ENCODE measurements at places on chromosomes 2 and 18.

- DNase-seq, result no peak
These were observed 776 bp downstream of the EMILIN2 start for GRCh38 chr18:2847317-2848246.

- no peak for DNase-seq
These were observed 11.4 kb downstream of the RAB31 start for GRCh38 chr18:9719421-9719981.

- DNase-seq, result no peak
These were observed 300 bp upstream of the STON1 start for GRCh38 chr2:48529676-48530032.

- DNase-seq, result no peak
These were observed 126.4 kb downstream of the CACNB4 start for GRCh38 chr2:151972241-151973012.

GRCh38 chr18:41490861-41491260, 464.2 kb upstream of the PIK3C3 start:
- DNase-seq, result no peak

GRCh38 chr2:137233091-137233490, 467.7 kb downstream of the THSD7B start:
- DNase-seq, result no peak

GRCh38 chr2:174577967-174578589, 19.5 kb downstream of the WIPF1 start:
- no peak for DNase-seq

DNA sequence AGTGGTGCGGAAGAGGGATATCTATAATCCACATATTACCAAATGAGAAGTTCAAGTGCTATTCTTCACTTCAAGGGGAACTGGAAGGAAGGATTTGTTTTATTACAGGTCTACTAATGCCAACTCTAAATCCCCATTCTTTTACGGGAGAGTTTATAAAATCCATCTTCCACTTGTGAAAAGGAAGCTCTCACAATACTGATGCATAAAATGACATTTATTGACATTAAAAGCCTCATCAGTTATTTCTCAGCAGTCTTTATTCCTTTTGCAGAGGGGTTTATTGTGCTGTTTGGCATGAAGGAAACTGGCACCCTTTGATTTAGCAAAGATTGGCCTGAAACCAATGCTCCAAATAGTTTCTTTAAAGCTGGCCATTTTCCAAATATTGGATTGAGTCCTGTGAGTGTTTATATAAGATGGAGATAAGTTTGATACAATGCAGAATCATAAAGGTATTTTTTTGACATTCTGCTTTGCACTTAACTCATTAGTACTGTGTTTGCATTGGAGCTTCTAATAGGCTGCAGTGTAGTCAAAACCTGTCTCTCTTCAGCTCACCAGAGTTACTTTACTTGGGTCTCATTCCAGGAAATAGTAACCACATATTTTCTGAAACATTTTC, 26.6 kb downstream of the LRP1B start:
- no peak for DNase-seq

GRCh38 chr18:55137602-55138001, 178.3 kb upstream of the CCDC68 start:
- no peak for DNase-seq

DNA sequence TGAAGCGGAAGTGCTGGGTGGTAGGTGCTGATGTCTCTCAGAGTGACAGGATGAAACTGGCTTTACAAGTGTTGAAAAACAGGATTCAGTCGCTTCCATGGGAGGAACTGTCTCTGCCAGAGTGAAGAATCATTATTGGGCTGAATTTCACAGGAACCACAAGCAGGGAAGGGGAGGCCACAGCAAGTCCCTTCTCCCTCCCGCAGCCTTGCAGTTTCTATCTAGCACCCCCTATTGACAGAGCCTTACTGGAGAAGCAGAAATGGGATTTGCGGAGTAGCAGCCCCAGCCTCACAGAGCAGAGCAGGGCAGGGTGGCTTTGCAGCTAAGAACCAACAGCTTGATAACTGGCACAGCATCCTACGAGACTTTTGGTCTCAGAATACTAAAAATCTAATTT, 33.3 kb upstream of the RMP24 start:
- no peak for DNase-seq

GRCh38 chr18:33114749-33115148, 325.8 kb downstream of the CCDC178 start:
- DNase-seq, result no peak

- no peak for DNase-seq
These were observed 71.1 kb downstream of the LDLRAD4 start for GRCh38 chr18:13289481-13290205.

GRCh38 chr18:11154368-11154989, 5.1 kb upstream of the PIEZO2 start:
- DNase-seq, result peak; percentile 51

DNA sequence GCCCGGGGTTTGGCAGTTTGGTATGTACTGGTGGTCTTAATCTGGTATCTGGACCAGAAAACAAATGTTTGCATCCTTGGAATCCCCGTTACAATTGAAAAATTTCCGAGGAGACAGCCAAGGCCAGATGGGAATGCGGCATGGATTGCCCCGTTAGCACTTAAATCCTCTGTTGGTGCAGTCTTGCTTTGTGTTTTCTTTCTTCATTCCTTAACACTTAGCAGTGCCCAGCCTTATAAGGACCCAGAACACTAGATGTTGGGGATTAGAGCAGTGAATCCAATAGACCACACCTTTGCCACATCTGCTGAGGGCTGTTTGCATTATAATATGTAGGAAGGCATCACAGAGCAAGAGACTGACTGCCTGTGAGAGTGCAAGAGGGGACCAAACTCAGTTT, 12.8 kb upstream of the ZNF532 start:
- DNase-seq, result no peak

GRCh38 chr18:59777636-59778035, 80.4 kb upstream of the CCBE1 start:
- DNase-seq, result no peak

DNA sequence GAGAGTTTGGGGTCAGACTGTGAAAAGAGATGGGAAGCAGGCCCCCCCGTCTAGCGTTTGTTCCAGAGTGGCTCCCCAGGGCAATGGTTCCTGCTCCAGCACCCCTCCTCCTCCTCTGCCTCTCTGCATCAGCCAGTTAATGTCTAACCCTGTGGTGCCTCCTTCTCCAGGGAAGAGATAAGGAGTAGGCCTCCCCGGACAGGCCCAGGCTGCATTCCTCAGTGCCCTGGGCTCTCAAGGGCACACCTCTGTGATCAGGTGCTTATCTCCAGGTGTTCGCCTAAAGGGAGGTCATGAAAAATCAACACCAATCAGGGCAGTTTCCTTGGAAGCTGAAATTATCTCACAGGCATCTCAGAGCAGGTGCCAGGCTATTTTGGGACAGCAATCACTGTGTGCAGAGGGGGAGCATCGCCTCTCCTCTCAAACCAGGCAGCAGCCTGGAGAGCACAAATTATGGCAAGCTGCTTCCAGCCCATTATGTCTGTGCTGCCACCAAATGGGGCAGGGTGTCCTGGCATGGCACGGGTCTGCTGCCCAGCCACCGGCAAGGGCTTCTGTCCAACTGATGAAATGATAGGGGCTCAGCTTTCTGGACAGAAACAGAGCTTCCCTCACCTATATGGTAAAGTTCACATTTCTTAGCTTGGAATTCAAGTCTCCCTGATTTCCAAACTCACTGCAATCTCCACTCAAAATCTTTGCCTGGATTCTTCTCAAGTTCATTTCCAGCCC, 255.8 kb upstream of the SLC14A2 start:
- no peak for DNase-seq

GRCh38 chr18:33210575-33211189, 229.8 kb downstream of the CCDC178 start:
- peak; percentile 47 for DNase-seq

DNA sequence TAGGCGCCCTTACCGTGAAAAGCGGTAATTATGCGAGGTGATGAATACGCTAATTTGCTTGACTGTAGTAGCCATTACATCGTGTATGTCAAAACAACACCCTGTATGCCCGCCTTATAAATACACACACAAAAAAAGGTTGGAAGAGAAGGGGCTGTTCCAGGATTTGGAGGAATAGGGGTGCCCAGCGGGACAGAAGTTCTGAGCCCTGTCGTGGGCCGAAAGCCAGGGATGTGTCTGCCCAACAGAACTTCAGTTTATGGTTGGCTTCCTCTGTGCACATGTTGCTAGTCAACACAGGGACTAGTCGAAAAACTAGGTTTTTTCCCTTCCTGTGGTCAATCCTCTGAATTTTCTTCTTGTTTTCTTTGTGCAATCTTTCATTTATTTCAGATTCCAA, 182.5 kb downstream of the ACKR3 start:
- no peak for DNase-seq

DNA sequence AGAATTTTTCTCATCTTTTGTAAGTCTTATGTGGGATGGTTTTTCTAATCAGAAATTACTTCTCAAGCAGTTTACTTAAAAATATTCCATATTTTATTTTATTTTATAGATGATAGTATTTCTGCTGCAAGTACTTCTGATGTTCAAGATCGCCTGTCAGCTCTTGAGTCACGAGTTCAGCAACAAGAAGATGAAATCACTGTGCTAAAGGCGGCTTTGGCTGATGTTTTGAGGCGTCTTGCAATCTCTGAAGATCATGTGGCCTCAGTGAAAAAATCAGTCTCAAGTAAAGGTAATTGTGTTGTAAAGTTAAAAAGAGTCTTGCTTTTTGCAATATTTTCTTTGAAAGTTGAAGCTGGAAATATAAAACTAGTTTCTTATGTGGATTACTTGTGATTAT, 76.2 kb downstream of the EML4 start:
- DNase-seq, result no peak

DNA sequence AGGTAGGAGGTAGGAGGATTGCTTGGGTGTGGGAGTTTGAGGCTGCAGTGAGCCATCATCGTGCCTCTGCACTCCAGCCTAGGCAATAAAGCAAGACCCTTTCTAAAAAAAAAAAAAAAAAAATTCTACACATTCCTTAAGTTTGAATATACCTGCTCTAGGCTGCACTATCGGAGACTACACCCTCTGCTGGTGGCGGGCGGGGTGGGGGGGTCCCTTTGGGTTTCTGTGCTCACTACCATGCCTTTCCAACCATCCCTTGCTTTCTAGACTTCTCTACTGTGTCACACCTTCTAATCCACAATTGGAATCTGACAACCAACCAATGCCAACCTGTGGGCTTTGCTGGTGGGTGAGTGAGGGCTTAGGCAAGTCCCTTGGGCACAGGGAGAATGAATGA, 34.7 kb upstream of the FAM136A start:
- no peak for DNase-seq

DNA sequence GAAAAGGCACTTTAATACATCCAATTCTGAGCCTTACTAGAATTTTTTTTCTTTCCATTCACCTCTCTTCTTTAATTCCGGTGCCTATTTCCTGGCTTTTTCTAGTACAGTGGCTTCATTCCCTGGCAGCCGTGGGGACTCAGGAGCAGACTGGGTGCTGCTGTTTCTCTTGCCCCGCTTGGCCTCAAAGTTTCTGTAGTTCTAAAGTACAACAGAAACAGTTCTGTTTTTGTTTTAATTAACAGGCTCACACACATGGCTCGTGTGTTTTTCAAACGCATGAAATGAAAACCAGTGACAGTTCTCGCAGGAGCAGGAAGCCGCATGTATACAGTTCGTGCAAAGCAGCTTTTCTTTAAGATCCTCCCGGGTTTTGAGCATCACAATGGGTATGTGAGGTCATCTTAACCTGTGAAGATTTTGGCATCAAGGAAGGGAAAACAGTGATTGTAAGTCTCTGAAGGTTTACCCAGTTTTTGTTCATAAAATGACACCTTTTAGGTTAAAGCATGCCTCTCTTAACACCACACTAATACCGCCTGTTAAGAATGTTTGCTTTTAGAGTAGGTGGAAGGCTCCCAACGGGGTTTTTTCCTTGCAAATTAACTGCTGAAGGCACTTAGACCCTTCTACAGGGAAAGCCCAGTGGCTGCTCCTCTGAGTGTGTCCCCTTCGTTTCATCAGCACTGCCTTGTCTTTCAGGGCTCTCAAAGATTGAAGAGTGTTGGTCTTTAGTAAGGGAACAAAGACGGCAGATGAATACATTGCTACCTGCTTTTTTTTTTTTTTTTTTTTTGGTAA, 5.8 kb downstream of the FZD7 start:
- DNase-seq, result no peak

DNA sequence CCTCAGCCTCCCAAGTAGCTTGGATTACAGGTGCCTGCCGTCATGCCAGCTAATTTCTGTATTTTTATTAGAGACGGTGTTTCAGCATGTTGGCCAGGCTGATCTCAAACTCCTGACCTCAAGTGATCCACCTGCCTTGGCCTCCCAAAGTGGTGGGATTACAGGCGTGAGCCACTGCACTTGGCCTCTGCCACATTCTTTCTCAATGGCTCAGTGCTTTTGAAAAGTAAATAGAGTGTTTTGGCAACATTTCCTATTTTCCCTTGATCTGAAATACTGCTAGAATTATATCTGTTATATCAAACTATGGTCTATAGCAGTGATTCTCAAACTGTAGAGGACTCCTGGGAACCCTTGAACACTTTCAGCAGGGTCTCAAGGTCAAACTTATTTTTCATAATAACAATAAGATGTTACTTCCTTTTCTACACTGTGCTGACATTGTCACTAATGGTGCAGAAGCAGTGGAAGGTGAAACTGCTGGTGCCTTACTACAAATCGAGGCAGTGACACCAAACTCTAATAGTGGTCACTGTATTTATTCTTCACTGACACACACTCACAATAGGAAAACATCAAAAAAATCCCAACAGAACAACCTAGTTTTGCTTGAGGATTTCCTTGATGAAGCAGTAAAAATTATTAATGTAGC, 10.6 kb downstream of the DAW1 start:
- DNase-seq, result no peak

- no peak for DNase-seq
These were observed 193.8 kb downstream of the FAM210A start for GRCh38 chr18:13532406-13533075.

GRCh38 chr2:102126169-102126568, 16.4 kb upstream of the IL1R1 start:
- no peak for DNase-seq

- no peak for DNase-seq
These were observed 39.1 kb downstream of the CYRIA start for GRCh38 chr2:16626497-16626896.

GRCh38 chr2:237912271-237913192, 53.1 kb downstream of the RAMP1 start:
- no peak for DNase-seq

GRCh38 chr2:196649202-196649601, 9.7 kb downstream of the CCDC150 start:
- DNase-seq, result no peak

GRCh38 chr2:121161272-121161671, 123.7 kb downstream of the TFCP2L1 start:
- DNase-seq, result no peak

- no peak for DNase-seq
These were observed 260.0 kb upstream of the SIX2 start for GRCh38 chr2:45269149-45269793.

DNA sequence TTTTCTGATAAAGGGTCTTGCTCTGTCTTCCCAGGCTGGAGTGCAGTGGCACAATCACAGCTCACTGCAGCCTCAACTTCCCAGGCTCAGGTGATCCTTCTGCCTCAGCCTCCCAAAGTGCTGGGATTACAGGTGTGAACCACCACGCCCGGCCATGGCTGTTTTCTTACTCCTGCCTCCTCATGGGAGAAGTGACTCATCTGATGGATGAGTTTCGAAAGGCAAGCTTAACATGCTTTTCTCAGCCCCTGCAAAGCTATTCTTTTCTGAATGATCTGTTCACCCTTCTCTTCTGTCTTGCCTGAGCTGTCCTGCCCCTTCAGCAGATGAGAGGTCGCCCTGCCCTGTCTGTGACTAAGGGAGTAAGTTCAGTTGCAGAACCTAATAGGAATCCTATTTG, 929 bp upstream of the CREG2 start:
- DNase-seq, result no peak
